Activated T-cell treated with anti-CD3 and anti-CD28 coated beads for 48 hours (primary cell): ENCODE measurements at places on chromosomes 2 and 18.
A peak's percentile ranks its signal among the peaks of the same experiment; 100 is the strongest.

GRCh38 chr2:86223140-86223926 lies 24.1 kb downstream of the MRPL35 start:
- DNase-seq = no peak

GRCh38 chr2:216648105-216648504 lies 14.9 kb downstream of the IGFBP2 start:
- no peak for DNase-seq

DNA sequence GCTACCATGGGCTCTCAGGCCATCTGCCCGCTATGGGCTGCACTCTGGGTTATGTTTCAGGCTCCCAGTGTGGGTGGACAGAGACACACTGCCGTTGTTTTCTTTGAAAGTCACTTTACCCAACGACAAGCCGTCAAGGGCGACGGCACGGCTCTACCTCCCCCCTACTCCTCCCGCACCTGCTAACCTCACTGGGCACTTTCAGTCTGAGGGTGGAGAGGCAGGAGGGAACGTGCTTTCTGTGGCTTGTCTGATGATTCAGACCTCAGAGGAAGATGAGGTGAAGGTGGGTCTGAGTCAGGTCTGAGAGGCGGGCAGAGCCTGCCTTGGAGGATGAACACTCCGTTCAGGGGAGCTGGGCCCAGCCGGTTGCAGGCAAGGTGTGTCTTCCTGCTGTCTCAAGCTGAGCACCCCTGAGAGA lies 147.6 kb upstream of the HDAC4 start:
- DNase-seq = peak; percentile 72

DNA sequence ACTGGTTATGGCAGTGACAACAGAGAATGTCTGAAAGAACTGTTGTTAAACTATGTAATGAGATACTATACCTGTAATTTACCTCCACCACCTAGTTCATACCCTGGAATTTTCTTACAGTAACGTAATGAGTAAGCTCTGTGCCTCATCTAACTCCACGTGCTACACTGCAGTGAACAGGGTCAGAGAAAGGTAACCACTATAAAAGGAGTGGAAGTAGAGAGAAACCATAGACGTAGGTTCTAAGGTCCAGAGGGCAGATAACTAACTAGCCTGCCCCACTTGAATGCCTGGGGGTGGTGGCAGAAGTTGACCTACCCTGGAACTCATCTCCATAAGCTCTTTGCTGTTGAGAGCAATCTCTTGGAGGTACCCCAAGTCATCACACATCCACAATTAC lies 32.0 kb upstream of the B4GALT6 start:
- DNase-seq = no peak

DNA sequence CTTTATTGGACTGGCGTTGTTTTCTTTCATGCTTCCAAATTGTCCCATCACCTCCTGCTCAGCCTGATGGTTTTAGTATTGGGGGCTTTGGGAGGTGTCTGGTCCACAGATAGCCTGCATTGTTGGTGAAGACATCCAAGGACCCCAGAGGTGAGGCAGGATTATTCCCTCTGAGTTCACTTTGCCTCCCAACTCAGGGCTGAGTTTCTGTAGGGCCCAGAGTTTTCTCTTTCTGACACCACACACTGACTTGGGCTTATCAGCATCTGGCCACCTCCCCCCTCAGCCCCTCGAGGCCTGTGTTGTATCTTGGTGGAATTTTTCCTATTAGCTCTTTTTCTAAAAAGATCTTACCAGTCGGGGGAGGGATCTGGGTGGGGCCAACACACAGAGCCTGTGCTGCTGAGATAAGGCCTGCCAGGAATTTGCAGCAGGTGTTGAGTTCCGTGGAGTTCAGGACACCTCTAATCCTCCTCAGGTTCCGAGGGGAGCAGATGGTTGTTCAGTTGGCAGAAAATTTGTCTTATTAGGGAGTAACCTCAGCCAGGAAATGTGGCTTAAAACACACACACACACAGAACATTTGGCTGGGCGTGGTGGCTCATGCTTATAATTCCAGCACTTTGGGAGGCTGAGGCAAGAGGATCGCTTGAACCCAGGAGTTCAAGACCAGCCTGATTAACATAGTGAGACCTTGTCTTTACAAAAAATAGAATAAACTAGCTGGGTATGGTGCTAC lies 7.3 kb downstream of the EMILIN2 start:
- no peak for DNase-seq

DNA sequence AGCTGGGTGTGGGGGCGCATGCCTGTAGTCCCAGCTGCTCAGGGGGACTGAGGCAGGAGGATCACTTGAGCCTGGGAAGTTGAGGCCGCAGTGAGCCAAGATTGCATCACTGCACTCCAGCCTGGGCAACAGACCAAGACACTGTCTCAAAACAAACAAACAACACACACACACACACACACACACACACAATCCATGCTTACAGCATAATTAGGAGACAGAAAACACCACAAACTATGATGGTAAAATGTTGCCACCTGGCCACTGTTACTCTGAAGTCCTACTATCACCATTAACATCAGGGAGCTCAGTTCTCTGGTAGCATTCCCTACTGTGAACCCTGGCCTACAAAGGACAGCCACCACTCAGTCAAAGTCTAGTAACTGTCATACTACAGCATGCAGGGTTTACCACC lies 18.3 kb downstream of the DNPEP start:
- DNase-seq = no peak

- DNase-seq = no peak
These were observed 745.9 kb upstream of the FAM98A start for GRCh38 chr2:34345030-34345429.

- DNase-seq = no peak
These were observed 13.3 kb upstream of the TRIM43 start for GRCh38 chr2:95578539-95578938.

DNA sequence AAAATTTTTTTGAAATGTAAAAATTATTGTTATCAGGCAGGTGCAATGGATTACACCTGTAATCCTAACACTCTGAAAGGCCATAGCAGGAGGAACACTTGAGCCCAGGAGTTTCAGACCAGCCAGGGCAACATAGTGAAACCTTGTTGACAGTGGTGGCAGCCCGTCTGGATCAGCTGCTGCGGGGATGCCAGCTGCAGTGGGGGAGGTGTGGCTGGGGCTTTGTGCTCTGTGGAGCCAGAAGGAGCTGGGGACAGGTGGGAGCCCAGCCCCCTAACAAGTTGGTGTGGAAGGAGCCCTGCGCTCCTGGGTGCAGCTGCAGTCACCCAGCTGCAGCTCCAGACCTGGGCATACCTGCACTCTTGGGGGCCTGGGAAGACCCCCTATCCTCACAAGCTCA lies 182.4 kb upstream of the MC4R start:
- DNase-seq = no peak

DNA sequence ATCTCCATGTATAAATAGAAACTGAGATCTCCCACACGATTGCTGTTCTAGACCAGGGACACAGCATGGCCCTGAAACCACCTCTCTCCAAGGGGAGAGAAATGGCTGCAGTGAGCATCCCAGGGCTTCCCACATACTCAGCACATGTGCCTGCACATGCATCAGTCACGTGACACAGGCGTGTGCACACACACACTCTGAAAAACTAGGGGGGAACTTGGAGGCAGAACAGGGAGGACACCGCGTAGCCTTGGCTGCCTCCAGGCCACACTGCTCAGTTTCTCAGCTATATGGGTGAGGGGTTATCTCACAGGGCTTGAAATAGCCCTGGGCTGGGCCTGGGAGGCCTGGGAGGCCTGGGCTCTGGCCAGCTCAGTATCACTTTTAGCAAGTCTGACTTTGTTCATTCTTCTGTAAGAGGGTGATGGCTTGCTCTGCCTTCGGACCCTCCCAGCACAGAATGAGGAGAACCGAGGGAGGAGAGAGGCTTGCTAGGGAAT lies 66.9 kb downstream of the EMX1 start:
- no peak for DNase-seq

DNA sequence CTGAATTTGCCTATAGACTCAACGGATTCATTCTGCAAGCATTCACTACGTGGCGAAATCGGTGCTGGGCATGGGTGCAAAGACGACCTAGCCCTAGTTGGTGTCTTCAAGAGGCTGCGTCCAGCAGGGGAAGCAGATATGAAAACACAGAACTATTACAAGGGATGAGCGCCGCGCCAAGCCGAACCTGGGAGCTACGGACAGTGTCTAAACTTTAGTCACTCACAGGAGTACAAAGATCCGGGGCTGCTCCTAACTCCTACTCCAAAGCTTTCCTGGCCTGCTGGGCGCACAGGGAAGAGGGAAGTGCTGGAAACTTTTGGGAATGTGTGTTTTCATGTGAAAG lies 732 bp upstream of the ANXA4 start:
- DNase-seq = peak; percentile 20
